ENCODE measurements at places on chromosomes 4 and X.

DNA sequence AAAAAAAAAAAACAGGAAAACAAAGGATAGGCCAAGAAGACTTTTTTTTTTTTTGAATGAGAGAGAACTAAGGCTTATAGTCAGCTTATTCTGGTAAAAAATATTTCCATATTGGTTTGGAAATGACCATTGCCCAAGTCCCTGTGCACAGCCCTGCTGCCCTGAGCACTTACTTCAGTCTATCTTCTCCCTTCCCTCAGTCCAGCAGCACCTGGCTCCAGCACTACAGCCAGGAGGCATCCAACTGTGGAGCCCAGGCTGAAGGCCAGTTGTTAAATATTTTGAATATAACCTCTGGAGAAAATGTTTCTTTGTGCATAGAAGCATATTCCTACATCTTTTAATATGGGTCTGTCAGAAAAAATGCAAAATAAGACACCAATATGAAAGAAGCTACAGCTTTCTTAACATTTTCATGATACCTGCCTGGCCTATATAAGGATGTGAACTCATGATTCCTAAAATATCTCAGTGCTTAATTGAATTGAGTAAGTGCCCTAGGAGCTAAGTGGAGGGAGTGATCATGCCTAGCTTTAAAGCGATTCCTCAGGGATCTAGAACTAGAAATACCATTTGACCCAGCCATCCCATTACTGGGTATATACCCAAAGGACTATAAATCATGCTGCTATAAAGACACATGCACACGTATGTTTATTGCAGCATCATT, 14.4 kb downstream of the LRRC66 start:
- no peak for DNase-seq

GRCh38 chr4:13920111-13920875, 292.8 kb upstream of the BOD1L1 start:
- no peak for DNase-seq

DNA sequence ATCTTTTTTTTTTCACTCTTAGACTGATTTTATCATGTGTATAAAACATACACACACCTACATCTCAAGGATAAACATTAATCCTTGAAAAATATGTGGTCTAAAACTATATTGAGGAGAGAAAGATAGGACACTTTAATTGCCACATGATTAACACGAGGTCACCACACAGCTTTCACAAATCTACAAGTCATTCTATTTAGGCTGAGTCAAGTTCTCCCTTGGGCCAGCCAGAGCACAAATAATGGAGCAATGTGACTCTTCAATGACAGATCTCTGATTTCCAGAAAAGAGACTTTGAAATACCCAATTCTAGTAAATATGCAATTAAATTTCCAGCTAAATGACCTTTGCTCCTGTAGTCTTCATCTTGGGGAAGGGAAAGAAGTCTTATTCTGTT, 12.9 kb upstream of the ADH4 start:
- DNase-seq, result no peak

DNA sequence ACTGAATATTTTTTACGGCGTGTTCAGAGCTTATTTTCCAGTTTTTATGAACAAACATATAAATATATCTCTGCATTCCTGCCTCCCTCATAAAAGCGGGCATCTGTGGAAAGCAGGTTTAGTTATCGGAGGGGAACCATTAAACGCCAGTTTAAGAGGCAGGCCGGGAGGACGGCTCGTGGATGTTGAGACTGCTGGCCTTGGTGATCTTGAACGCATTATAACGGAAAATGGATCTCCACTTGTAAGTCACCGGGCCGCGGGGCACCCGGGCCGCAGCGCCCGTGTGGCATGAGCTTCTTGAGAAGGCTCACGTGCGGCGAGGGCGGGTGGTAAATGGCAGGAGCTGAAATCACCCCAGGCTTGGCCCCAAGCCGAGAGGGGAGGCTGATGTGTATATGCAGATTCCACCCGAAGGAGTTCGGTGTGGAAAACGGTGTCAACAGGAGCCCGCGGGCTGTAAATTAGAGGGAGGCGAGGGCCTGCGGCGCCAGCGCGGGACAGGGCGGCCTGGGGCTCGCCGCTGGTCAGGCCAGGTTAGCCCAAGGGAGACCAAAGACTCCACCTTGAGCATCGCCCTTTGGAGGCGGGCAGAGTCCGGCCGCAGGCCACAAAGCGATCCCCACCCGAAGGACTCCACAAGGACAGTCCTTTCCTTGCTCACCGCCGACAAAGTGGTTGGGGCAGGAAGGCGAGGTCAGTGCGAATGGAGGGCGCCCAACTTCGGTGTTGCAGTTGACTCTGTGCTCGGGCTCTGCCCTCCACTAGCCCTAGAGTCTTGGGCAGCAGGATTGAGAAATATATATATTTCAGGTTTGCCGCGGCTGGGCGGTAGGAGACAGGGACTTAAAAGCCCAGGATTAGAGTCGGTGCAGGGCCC, 1.3 kb upstream of the HAND2 start:
- DNase-seq, result no peak

GRCh38 chr4:163395758-163396157, 52.1 kb downstream of the NPY5R start:
- DNase-seq, result no peak

DNA sequence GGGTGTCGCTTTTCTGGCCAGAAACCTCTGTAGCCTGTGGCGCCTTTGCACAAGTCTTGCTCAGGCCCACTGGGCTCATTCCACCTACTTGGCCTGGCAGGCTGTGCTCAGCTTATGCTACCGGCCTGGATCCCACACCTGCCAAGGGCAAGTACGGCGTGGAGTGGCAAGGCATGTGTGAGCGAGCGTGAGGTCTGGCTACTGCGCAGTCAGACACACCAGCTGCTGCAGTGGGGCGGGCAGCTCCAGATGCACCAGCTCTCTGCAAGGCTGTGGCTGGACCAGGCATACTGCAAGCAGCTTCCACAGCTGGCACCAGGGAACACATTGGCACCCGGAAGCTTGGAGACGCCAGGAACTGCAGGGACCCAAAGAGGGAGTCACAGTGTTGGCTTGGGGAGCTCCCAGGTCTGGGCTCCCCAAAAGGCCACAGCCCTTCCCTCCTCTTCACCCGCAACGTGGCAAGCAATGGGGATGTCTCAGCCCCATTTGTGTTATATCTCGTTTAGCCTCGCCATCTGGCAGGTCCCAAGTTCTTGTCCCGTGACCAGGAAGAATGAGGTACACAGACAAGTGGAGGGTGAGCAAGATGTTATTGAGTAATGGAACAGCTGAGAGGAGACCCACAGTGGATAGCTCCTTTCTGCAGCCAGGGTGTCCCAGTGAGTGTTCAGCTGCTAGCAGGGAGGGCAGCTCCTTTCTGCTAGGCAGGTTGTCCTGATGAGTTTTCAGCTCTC, 3.8 kb upstream of the FBXW7 start:
- no peak for DNase-seq

- no peak for DNase-seq
Measured at GRCh38 chr4:23333946-23334878, 555.6 kb downstream of the PPARGC1A start.

GRCh38 chr4:169756971-169757574, 671 bp downstream of the HPF1 start:
- DNase-seq, result no peak
